RPMI7951 (cell line): ENCODE measurements at places on chromosomes 11 and 22.

GRCh38 chr22:23722160-23722559, 28.8 kb downstream of the ZNF70 start:
- no peak for DNase-seq

DNA sequence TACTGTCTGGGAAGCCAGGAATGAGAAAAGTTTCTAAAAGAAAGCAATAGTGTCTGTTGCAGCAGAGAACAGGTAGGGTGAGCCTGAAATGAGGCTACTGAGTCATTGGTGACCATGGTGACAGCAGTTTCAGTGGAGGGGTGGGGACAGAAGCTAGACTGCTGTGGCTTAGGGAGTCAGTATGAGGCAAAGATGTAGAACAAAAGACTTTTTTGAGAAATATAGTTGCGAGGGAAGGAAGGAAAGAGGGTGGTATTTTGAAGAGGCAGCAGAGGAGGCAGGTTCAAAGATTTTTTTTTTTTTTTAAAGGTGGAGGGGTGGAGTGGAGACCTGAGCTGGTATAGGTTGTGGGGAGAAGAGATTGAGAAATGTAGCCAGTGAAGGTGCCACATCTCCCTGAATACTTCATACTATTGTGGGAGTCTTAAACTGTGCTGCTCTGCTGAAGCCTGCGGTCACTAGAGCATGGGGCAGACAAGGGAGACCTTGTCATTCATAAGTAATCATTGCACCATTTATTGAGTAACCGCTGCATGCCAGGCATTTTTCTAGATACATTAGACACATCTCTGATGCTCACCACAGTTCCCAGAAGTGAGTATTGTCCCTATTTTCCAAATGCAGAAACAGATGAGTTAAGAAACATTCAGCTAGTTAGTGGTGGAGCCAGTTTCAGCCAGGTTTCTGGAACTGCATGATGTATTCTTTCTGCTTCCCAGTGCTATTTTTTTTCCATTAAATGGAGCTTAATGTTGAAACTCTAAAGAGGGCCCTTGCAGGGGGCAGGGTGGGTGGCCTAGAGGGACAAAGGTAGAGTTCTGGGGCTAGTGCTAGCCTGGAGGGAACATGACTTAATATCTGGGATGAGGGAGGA, 49.9 kb downstream of the STIM1 start:
- DNase-seq, result peak; percentile 85

GRCh38 chr11:134750619-134751018, 338.6 kb upstream of the B3GAT1 start:
- DNase-seq, result no peak

DNA sequence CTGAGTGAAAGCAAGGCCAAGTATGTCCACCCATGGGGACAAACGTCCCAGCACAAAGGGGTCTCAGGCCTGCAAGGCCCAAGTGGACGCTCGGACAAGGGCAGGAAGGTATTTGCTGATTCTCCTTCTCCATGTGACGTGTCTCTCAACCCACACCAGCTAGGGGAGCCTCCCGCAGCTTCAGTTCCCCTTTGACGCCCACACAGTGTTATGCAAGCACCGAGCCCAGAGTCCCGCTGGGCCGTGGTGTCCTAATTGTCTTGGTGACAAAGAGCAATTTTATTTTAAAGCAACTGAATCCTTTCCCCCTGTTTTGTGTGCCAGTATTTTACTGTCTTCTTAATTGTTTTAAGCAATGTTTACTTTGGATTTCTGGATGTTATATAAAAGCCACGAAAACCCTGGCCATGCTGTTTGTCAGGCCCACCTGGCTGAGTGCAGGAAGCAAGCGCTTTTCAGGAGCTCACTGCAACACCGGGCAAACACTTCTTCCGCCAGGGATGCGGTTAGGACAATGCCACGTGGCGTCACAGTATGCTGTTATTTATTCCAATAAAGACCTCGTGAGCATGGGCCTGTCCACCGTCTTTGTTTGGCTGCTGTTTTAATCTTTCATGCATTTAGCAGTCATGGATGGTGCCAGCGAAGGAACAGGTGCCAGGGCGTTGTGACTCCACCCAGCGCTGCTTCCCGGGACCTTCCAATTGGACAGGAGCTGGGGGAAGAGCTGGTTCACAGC, 8.2 kb upstream of the PARVG start:
- no peak for DNase-seq

DNA sequence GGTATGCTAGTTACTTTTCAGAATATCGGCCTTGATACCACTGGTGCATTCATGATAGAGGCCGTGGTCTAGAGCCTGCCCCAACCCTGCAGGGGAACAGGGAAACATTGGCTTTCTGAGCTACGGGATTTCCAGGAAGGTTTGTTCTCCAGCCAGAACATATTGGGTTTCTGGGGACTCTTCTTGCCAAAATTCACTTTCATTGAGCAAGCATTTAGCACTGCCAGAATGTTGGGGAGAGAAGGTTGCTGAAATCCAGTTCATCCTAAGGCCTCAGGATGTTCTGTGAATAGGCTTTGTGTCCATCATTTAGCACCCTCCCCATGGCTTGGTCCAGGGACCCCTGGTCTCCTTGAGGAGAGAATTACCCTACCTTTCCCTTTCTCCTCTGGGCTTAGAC, 36.7 kb downstream of the DRG1 start:
- DNase-seq, result no peak

- DNase-seq, result no peak
Observed at GRCh38 chr11:83115026-83115425, 41.9 kb upstream of the PCF11 start.

GRCh38 chr22:49598338-49598737, 229.3 kb downstream of the BRD1 start:
- DNase-seq, result no peak

GRCh38 chr11:59182457-59183151, 10.7 kb downstream of the DTX4 start:
- no peak for DNase-seq

DNA sequence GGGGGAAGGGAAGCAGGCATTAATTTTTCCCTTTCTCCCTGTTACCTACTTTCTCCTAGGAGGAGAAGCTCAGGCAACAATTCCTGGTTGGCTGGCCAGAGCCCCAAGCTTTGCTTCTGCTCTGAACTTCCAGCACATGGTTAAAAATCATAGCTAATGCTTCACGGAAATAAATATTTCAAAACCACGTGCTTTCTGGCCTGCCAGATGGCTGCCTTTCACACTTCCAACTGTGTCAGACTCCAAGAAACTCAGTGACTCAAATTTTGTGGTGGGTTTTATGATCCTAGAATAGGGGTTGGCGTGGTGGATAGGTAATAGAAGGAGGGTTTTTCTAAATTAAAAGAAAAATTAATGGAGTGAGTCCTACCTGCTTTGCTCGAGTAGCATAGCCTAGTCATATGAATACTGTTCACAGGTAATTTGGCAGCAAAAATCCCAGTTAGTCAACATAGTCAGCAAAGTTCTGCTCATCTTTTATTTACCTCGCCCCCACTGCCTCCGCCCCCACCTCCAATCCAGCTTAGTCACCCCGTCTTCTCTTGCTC, 58.6 kb downstream of the SC5D start:
- DNase-seq, result no peak

DNA sequence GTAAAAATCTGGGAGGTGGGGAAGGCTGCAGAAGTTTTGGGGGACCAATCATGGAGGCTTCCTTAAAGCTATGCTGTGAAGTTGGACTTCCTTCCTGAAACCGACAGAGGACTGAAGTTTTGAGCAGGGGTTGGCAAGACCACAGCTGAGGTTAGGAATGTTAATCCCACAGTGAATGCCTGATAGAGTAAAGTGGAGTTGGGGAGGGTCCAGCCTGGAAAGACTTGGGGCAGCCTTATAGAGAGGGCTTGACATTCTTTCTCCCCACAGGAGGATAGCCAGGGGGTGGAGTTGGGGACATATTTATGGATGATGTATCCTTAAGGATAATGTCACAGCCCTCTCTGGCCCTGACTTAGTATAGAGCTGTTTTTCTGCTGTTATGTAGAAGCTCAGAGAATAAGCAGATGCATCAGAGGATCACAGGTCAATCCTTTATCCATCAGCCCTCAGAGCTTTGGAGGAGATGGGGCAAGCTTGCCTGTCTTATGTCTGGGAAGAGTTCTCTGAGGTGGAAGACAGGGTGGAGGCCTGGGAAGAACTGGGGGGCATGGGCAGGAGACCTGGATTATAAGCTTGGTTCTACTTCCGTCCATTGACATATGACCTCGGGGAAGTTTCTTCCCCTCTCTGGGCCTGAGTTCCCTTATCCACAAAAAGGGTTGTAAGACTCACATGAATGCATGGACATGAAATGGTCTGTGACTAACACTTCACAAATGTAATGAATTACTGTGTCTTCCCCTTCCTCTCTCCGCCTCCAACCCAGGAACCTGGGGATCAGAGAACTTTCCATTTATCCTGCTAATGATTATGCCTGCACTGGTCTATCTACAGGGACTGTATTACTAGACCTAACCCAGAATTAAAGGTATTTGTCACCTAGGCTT, 317.8 kb downstream of the MIAT start:
- peak; percentile 48 for DNase-seq

- no peak for DNase-seq
Observed at GRCh38 chr11:68043349-68044144, 4.7 kb downstream of the TCIRG1 start.

- DNase-seq, result no peak
Observed at GRCh38 chr11:41784513-41785335, 325.3 kb upstream of the LRRC4C start.

GRCh38 chr11:102244681-102245409, 72.4 kb upstream of the BIRC3 start:
- peak; percentile 99 for DNase-seq

- no peak for DNase-seq
Observed at GRCh38 chr22:42371099-42371498, 61.1 kb downstream of the NFAM1 start.

- no peak for DNase-seq
Observed at GRCh38 chr22:28333088-28333487, 346.6 kb downstream of the TTC28 start.

DNA sequence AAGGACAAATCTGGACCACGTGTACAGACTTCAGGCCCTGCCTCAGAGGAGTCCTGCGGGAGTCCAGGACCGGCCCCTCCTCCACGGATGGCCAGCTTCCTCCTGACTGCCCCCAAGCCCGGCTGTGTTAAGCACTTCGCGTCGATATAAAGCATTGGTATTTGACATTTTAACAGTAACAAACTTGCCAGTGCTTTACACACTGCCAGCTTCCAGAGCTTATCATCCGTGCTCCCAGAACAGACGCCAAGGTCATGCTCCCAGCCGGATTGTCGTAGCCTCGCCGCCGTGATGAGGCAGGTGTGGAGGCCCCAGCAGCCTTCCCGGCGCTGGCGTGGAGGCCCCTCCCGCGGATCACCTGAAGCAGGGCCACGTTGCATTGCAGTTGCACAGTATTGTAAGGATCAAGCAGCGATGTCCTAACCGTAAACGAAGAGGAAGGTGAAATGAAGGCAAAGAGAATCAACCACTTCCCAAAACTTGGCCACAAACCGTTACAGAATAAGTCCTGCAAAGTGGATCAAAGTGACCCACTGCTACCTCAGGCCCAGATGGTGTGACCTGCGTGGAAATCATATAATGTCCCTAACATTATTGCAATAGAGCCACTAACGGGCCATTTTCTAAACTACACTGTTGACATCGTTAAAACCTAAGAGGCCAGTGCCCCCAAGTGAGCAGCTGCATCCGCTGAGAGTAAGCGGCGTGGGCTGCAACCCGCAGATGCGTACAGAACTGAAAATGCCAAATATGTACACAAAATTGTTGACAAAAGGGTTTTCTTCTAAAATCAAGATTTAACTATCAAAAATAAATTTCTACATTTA, 51.6 kb downstream of the CERK start:
- DNase-seq, result no peak

DNA sequence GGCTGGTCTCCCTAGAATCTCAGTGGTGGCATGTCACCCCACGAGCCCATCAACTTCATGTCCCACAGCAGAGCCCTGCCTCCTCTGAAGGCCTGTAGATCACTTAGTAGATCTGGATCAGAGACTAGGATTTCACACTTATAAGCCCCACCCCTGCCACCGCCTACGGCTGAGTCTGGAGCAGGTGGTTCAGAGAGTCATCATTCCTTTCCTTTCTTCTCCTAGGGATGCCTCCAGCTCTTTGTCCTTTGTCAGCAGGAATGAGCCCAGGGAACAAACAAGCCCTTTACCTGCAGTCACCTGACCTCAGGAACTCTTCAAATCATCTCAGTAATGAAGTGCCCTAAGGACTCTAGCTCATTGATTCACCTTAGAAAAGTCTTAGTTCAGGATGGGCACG, 37.8 kb downstream of the SCGB1A1 start:
- DNase-seq, result no peak

DNA sequence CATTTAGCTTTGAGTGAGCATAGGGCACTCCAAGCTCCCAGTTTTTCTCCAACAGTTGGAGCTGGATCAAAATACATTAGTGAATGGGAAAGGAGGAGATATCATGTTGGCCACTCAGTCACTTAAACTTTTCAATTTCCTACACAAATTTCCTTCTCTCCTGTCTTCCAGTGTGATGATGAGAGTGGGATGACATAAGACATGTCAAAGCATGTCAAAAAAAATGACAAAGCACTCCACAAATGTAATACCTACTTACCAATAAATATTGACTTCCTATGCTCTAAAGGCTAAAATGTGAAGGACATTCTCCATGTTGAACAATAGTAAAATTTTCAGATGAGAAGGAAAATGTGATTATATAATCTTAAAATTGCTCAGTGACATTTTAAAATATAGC, 1.5 kb upstream of the GRM5 start:
- DNase-seq, result no peak

GRCh38 chr11:8080069-8080670, 841 bp upstream of the TUB start:
- no peak for DNase-seq

DNA sequence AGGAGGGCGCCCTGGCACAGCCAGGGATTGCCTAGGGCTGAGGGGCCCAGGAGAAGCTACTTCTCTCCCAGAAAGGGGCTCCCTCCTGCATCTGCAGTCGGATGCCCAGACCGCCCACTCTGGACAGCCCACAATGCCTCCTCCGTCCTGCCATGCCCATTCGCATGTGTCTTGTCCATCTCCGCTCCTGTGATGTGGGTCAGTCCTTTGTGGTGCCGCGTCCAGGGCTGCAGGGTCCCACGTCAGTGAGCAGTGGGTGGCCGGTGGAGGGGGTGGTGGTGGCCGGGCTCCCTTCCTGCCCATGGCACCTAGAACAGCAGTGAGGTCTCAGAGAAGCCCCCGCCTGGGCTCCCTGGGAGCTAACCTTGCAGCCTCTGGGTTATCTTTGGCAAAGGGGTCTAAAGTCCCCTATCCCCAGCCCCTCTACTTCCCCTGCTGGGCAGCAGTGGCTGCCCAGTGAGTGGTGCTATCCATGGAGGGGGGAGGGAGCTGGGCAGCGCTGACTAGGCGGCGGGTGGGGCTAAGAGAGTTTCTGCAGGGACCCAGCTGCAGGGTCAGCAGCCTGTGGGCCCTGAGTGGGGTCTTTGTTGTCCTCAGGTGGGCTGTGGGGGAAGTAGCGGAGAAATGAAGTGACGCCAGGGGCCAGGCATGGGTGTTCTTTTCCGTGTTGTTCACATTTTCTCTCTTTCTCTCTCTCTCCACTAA, 41.1 kb downstream of the KCNC1 start:
- no peak for DNase-seq

- DNase-seq, result no peak
Observed at GRCh38 chr22:48745842-48746788, 1081.6 kb downstream of the BRD1 start.

GRCh38 chr11:111774955-111775710, 8.9 kb upstream of the PPP2R1B start:
- DNase-seq, result peak; percentile 72

- DNase-seq, result peak; percentile 72
Observed at GRCh38 chr11:113730887-113731726, 25.0 kb upstream of the TMPRSS5 start.
